Inflammatory macrophage (primary cell): ENCODE measurements at places on chromosomes 11 and 22.

DNA sequence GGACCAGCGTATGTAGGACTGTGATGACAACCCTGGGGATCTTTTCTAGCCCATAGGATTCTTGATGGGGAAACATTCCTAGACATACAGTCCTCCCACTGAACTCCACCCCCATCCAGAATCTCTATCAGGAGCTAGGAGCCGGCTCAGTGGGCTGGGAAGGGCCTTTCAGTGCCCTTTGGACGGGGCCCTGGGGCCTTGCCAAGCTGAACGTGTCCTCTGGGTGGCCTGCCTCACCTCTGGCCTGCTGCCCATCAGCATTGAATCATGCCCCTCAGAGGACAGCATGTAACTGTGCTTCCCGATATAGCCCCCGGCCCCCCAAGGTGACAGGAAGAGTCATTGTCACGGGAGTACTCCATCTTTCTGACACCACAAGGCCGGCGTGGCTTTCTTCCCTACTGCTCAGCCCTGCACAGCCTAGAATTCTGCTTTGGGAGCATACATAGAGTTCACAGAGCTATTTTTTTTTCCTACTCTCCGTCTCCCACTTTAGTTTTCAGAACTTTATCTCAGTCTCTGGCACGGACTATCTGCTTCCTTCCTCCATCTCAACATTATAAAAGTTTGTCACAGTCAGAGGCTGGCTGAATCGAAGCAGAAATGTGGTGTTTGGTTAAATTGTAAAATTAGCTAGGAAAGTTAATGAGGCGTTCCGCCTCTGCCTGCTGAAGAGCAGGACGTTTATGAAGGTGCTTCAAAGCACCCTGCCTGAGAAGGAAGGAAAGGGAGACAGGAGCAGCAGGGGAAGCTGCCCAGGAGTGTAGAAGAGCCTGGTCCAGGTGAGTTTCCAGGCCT is 111.9 kb downstream of the ZBTB16 start:
- DNase-seq = no peak

- peak; percentile 28 for DNase-seq
Observed at GRCh38 chr22:35380013-35380412, 883 bp upstream of the HMOX1 start.

DNA sequence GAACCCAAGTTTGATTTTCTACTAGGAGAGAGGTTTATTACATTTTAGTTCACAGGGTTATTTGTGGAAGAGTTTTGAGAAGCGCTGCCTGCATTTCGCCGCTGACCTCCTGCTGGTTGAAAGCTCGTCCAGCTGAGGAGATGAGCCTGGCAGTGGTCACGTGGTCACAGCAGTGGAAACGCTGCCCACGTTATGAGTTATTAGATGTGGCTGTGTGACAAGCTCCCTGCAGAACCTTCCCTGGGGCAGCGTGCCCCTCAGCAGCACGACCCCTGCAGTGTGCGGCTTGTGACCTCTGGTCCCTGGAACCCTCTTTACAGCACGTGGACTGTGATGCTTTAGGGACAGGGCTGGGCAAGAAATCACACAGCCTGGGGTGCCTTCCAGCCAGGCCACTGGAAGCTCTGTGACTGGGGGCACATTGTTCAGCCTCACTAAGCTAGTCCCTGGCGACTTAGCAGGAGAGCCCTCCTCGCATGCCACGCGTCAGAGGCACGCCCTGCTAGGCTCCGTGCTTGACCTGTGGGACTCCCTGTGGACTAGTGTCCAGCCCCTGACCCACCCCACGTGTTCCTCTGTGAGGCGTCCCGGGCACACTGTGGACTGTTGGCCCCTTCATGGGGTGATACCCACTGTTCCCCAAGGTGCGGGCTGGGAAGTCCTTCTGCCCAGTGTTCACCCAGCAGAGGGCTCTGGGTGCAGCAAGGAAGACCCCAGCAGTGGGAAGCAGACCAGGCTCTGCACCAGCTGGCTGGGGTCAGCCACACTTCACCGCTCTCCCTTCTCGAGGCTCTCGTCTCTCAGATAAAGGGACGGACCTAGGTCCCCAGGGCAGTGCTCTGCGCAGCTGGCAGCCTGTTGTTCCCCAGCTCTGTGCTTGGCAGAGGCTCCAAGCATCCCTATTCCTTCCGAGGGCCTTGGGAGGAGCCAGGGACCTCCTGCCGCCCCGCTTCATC is 349.5 kb downstream of the TBC1D22A start:
- DNase-seq = no peak

GRCh38 chr22:25651332-25652085 is 87.0 kb downstream of the GRK3 start:
- peak; percentile 17 for DNase-seq

GRCh38 chr11:16784097-16784496 is 45.6 kb downstream of the C11orf58 start:
- no peak for DNase-seq

GRCh38 chr22:46824980-46825544 is 62.6 kb downstream of the TBC1D22A start:
- DNase-seq = no peak

DNA sequence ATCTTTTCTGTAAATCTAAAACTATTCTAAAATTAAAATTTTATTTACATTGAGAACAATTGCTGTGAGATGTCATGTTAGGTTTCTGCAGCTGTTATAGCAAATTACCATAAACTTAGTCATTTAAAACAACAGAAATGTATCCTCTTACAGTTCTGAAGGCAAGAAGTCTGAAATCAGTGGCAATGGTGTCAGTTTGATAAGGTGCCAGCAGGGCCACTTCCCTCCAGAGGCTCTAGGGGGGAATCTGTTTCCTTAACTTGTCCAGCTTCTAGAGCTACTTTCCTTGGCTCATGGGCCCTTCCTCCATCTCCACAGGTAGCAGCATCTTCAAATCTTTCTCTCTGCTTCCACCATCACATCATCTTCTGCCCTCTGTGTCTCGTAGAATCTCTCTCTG is 23.0 kb downstream of the MOGAT2 start:
- DNase-seq = no peak

DNA sequence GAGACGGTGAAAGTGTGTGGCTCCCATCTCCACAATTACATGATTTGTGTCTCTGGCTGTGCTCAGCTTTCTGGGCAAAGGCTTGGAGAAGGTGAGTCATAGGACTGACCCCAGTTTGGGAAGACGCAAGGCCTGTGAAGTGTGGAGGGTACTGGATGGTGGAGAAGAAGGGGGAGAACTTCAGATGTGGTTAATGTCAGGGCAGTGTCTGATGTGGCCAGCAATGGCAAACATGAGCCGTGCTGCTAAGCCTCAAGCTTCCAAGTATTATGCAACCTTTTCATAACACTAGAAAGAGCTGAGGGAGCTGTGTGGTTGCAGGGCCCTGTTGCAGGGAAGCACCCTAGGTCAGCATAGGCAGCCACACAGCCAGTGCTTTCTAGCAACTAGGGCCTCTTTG is 110.9 kb downstream of the NTM start:
- no peak for DNase-seq

DNA sequence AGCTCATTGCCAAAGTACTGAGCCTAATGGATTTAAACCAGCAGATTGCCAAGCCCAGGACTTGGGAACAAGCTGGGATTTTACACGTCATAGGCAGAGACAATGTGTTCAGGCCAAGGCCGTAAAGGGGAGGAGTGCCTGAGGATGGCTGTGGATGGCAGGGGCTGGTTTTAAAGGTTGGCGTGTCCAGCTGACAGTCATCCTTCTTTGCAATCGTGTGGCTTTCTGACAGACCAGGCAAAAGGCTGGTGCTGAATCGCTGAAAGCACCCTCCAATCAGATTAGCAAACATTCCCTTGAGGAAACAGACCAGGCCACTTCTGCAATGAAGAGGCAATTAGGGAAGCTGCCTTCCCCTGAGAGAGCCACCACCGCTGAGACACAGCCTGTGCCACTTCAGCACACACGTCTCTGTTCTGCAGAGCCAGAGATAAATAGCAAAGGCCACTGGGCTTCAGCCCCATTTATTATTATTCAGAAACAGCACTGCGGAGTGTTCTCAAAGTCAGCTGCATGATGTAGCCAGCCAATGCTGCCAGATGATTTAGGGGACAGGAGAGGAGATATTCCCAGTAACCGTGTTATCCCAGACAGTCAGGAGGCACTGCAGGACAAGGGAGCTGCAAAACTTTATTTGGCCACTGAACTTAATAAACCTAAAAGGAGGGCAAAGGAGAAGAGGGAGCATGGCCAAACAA is 54.2 kb upstream of the CSNK2A3 start:
- DNase-seq = peak; percentile 71

DNA sequence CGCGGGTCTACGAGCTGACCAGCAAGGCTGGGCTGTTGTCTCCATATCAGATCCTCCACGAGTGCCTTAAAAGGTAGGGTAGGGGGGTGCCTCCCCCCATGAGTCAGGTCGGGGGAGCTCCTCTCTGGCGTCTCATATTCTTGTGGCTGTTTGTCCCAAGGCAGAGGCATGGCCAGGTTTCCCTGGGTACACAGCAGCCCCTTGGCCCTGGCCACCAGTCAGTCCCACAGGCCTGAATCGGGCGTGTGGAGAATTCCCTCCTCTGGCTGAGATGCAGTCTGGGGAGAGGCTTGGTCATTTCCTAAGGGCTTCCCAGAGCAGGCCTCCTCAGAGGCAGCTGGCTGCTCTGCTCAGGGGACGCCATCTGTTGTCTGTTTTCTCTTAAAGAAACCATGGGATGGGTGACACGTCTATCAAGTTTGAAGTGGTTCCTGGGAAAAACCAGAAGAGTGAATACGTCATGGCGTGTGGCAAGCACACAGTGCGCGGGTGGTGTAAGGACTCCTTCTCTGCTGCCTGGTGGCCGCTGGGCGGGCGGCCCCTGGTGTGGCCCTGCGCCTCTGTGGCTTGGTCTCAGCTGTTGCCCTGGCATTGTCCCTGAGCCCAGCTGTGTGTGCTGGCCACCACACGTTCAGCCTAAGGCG is 9.6 kb upstream of the RANBP1 start:
- DNase-seq = no peak

DNA sequence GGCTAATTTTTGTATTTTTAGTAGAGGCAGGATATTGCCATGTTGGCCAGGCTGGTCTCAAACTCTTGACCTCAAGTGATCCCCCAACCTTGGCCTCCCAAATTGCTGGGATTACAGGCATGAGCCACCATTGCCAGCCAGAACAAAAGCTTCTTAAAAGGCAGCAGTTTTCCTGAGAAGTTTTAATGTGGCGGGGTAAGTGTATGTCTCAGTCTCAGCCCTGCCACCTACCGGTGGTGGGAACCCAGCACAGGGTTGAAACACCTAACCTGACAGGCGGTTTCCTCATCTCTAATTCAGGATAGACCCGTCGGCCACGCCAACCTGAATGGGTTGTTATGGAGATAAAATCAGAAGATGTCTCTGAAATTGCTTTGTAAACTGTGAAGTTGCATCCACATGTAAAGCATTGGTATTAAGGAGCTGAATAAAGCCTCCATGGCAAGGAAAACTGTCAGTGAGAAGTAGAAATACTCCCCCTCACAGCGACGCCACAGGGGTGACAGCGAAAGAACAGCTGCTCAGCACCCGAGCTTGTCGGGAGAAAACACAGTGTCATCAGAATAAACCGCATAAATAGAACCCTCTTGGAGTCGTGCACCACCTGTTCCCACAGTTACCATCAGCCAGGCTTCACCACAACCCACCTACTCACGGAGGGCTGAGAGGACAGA is 165.9 kb upstream of the NCAM1 start:
- peak; percentile 8 for DNase-seq

DNA sequence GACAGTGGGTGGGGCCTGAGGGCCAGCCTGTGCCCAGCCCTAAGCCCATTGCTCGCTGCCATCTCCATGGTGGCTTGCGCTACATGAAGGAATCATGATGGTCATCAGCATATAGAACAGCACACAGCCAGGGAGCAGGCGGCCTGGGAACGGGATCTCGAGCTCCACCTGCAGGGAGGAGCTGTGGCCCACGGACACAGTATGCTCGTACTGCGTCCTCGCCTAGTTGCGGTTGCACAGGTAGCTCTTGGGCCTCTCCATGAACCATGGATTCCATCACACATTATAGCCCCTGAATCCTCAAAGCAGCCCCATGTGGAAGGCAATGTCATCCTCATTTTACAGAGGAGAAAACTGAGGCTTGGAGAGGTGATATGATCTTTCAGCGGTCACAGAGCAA is 15.1 kb downstream of the SEC14L4 start:
- DNase-seq = no peak

- no peak for DNase-seq
Observed at GRCh38 chr22:49426618-49427266, 400.9 kb downstream of the BRD1 start.

- DNase-seq = no peak
Observed at GRCh38 chr11:114892381-114893197, 214.3 kb downstream of the NXPE2 start.

GRCh38 chr22:23158516-23159290 is 13.4 kb downstream of the RAB36 start:
- no peak for DNase-seq

DNA sequence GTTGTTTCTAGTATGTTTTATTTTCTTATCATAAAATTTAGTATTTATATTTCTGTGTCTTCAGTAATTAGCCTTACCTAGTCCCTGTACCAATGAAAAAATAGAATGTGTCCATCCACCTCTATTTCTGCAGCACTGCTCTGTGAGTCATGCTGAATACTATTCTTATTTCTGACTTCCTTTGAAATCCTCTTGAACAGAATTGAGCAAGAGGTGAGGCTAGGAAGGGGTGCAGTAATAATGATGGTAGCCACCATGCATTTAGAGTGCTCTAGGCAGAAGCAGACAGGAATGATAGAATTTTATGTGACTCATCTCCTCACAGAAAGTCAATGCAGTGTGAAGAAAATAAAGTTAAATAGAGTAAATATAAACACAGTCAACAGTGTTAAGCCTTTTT is 60.0 kb downstream of the OR10A6 start:
- DNase-seq = no peak

DNA sequence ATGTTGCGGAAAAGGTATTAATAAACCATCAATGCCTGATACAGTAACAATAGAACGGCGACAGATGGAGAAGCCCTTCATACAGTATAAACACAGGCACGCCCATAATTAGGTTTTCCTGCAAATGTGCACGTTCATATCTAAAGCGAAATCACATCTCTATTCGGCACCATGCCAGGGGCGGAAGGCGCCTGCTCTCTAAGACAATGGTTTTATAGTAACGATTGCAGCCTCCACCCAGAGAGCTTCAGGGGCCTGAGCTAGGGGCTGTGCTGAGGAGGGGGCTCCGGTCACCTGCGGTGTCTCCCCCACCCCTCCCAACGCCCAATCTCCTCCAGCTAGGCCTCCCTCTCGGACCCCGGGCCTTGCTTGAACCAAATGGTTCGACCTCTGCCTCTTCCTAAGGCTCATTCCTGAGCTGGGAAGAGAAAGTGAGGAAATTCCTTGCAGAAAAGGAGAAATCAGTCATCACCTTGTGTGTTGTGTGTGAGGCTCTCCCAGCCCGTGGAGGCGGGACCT is 9.6 kb downstream of the KRTAP5-5 start:
- DNase-seq = no peak

- no peak for DNase-seq
Observed at GRCh38 chr22:42171946-42172719, 41.5 kb upstream of the CYP2D6 start.

GRCh38 chr22:49825944-49826602 is 1.6 kb downstream of the BRD1 start:
- DNase-seq = peak; percentile 47
